AG10803 (cell line): ENCODE measurements at places on chromosomes 3 and 15.

DNA sequence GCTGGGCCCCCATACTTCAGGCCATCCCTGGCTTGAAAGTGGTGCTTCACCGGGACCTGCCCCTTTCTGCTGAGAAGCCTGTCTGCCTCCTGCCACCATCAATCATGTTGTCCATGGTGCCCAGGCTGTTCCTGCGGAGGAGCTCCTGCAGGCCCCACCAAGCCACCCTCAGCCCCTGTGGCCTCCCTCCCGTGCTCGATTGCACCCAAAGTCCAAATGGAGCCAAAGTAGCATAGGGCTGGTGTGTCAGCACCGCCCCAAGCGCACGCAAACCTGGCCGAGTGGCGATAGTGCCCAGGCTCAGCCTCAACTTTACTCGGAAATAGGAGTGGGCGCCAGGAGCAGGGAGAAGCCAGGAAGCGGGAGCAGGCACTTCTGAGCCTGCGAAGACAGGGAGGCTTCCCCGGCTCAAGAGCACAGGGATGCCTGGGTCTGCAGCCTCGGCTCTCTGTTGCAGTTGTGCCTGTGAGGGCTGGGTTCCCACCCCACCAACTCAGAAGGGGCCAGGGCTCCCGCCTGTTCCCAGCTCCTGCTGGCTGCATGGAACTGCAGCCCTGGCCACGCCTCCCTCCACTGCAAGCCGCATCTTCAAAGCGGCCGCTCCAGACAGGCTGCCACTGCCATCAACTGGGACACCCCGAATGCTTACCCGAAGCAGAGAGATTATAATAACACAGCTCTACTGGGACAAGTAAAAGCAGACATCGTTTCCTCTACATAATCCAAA, 203.0 kb downstream of the ARRDC4 start:
- no peak for DNase-seq

DNA sequence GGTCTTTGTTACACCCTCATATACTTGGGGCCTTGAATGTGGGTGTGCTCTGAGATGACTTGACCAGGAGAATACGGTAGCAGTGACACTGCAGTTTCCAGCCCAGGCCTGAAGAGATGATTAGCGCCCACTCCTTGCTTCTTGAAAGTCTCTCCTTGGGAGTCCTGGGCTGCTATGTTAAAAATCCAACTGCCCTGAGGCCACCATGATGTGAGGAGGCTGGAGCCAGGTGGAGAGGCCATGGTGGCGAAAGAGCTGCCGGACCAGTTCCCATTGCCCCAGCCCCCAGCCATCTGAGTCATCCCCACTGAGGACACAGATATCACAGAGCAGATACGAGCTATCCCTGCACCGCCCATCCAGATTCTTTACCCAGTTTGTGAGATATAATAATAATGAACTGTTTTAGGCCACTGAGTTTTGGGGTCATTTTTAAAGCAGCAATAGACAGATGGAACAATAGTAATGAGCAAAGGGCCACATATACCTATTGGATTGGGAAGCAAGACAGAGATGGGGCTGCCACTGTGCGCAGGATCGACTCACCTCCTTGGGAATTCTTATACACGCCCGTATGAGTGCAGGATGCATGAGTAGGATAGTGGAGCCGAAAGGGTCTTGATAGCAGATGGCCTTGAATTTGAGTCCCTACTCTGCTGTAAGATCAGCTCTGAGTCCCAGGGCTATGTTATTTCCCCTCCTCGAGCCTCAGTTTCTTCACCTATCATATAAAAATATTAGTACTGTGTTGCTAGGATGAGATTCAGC, 12.1 kb upstream of the GATA2 start:
- no peak for DNase-seq

DNA sequence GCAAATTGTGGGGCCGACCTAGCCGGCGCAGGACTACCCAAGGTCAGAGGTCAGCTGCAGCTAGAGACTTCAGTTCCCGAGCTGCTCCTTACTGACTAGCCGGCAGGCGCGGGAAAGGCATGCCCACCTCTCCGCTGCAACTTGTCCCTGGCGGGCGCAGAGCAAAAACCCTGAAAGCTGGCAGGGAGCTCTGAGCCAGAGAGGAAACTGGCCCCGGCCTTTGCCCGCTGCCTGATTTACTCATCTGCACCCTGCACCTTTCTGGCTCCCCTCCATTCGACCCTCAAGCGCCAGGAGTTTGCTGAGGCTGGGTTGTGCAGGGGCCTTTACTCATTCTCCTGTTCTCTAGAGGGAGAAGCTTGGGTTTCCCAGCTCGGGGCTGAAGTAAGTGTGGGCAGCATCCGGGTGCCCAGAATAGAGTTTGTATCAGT, 1.5 kb downstream of the ZIC4 start:
- DNase-seq, result no peak

DNA sequence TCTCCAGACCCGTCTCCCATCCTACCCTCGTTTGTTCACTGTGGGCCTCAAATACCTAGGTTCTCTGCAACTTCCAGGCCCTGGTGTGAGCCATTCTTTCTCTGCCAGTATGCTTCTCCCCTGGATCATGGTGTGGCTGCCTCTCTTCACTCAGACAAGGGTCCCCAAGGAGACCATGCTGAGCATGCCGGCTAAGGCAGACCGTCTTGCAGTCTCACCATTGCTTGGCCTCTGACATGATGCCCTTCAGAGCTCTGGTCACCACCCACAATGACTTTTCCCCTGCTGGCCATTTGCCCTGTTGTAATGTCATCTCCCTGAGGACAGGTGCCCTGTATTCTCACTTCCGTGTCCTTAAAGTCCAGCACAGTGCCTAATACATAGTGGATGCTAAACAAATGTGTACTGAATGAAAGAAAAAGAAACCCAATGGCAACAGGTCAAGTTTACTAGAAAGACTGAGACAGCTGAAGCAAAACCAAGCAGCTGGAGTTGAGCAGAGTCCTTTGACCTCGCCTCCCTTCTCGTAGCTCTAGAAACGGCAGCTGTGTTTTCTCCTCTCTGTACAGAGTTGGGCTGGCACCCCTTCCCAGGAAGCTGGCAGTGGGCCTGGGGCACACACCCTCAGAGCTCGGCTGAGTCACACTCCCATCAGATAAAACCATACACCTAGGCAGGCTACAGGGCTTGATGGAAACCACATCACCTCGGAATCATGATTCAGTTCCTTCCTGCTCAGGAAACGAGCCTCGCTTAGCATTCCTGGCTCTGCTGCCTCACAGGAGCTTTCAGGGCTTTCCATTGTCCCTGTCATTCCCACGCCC, 8.6 kb downstream of the TLR9 start:
- peak; percentile 52 for DNase-seq

DNA sequence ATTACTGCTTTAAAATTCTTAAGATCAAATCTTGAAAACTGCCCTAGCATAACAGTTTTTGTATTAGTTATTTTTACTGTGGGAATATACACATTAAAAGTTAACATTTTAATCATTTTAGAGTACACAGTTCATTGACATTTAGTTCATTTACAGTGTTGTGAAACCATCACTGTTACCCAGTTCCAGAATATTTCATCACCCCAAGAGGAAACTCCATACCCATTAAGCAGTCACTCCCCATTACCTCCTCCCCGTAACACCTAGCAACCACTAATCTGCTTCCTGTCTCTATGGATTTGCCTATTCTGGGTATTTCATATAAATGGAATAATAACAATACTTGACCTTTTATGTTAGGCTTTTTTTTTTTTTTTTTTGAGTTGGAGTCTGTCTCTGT, 164.1 kb upstream of the LRRFIP2 start:
- DNase-seq, result peak; percentile 55

DNA sequence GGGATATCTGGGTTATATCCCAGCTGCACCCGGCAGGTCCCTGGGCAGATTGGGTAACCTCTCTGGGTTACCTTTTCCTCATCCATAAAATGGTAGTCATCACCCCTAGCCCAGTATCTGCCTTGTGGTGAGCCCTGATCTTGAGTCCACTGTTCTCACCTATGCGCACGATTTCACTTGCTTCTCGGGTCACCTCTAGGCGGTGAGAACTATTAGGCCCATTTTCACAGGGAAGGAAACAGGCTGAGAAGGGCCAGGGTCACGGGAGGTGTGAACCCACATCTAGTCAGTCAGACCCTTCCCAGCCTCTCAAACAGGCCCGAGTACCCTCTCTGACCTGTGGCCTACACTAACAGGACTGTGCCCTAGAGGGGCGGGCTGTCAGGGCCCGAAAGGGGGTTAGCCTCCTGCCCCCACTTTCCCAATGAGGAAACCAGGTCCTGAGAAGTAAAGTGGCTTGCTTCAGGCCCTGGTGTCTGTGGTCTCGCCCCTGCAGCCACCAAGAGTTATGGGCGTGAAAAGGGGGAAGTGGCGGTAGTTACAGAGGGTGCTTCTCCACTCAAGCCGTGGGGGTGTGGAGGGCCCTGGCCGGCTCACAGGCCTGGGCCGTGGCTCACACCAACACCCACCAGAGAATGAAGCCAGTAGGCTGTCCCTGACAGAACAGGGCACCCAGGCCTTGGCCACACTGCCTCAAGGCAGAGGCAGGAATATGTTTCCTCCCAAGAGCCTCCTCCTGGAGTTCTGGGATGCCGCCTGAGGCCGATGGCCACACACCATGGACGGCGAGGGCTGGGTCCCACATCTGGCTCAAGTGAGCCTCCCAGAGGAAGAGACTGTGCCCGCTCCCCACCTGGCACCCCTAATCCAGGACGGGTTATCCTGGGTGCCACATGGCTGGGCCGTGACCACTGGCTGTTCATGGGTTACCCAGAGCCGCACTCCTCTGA, 19.5 kb downstream of the PSTPIP1 start:
- no peak for DNase-seq

- DNase-seq, result peak; percentile 28
Measured at GRCh38 chr3:187630404-187630803, 39.8 kb downstream of the SST start.

DNA sequence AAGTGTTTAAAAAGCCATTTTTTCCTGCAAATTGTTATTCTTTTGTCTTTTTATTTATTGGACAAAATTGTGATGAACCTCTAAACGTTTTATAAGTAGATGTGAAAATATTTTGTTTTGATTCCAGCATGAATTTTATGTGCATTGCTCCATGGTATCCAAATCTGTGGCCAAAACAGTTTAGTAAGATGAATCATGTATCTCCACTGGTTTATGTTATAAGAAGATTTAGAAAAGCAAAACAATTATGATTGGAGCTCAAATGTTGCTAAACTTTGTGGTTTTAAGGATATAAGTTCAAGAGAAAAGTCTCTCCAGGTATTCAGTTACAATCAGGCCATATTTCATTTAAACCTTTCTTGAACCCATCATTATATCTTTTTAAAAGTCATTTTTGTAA, 80.9 kb downstream of the NECTIN3 start:
- DNase-seq, result peak; percentile 59

GRCh38 chr3:170642882-170643601, 57.2 kb upstream of the SLC7A14 start:
- DNase-seq, result no peak

- no peak for DNase-seq
Measured at GRCh38 chr15:78450285-78450858, 12.4 kb downstream of the IREB2 start.

DNA sequence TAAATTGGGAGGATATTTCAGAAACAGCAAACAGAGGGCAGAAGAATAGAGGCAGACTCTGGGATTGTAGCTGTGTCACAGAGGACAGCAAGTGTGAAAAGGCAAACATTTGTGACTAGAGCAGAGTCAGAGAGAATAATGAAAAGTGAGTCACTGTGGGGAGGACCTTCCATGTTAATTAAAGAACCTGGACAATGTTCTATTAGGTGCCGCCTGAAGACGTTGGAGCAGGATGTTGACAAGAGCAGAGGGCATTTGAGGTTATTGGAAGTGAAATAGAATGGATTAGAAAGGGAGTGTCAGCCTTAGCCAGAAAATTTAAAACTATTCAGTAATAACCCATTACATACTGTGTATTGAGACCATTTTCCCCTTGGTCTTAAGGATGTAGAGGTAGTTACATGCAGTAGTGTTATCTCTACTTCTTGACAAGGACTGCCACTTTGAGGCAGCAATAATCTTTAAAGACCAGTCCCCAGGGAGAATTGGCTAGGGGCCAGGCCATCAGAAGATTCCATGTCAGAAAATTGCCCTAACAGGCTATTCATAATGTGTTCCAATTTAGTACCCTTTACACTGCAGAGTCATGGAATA, 5.8 kb downstream of the ACKR2 start:
- DNase-seq, result no peak

GRCh38 chr3:98906230-98906629, 4.7 kb upstream of the DCBLD2 start:
- peak; percentile 76 for DNase-seq

DNA sequence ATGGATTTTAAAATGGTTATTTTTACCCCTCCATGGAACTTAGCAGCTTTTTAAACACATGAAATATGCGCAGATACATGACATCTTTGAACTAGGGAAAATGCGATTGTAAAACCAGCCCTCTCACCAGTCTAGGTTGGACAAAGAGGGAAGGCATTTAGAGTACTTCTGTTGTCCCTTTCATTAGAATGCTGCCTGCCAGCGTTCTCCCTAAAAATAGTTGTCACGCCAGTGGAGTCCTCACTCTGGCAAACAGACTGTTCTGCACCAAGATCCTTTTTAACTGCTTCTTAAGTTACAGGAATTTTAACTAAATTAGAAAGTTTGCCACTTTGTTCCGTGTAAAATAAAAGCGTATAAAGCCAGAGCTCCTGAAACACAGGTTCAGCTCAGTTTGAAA, 295.3 kb downstream of the VPS13C start:
- no peak for DNase-seq

GRCh38 chr3:129878355-129878754, 15.2 kb downstream of the TMCC1 start:
- DNase-seq, result no peak

GRCh38 chr15:98715890-98716443, 67.6 kb downstream of the IGF1R start:
- DNase-seq, result no peak

DNA sequence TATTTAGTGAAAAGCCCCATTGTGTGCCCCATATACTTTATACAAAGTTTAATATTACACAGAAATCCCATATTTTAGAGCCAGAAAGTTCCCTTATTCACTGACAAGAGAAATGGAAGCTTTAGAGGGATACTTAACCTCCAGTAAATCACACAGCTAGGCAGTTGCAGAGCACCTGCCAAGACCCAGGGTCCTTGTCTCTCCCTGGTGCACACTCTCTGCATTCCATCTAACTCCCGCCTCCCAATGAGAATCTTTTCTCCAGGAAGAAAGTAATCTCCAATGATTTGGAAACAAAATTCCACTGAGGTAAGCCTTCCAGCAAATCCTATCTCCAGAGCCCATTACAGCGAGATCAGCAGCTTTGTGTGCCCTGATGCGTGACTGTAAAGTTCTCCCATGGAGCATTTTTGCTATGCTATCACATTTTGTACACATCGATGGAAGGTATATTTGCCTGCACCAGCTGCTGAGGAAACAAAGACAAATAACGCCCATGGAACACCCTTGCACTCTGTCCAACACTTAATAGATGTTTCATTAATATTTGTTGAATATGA, 41.4 kb downstream of the ULK4 start:
- DNase-seq, result no peak
